ENCODE measurements at places on chromosomes 2 and 18. TPM values are rescaled to one million over a fixed set of nuclear protein-coding genes. Genes with fewer than 3 reads are reported as not detected.

- H3K27me3 ChIP-seq = peaks cover 40% of the 10 kb centered on the region
- no peaks in the 10 kb centered on the region for H3K36me3 ChIP-seq
- no peak overlapping the region for H3K4me3 ChIP-seq
- no peaks in the 10 kb centered on the region for H3K4me1 ChIP-seq
Observed at GRCh38 chr2:10497797-10498251, 49.7 kb upstream of the ODC1 start.

GRCh38 chr2:107588181-107588580, 238.5 kb upstream of the RGPD4 start:
- H3K27ac ChIP-seq = no peak overlapping the region
- no peak overlapping the region for H3K4me3 ChIP-seq
- no peaks in the 10 kb centered on the region for H3K4me1 ChIP-seq
- H3K36me3 ChIP-seq = no peaks in the 10 kb centered on the region
- no peak for DNase-seq
- no peaks in the 10 kb centered on the region for H3K27me3 ChIP-seq

The GPN1 gene
- 29.0 TPM for total RNA-seq

DNA sequence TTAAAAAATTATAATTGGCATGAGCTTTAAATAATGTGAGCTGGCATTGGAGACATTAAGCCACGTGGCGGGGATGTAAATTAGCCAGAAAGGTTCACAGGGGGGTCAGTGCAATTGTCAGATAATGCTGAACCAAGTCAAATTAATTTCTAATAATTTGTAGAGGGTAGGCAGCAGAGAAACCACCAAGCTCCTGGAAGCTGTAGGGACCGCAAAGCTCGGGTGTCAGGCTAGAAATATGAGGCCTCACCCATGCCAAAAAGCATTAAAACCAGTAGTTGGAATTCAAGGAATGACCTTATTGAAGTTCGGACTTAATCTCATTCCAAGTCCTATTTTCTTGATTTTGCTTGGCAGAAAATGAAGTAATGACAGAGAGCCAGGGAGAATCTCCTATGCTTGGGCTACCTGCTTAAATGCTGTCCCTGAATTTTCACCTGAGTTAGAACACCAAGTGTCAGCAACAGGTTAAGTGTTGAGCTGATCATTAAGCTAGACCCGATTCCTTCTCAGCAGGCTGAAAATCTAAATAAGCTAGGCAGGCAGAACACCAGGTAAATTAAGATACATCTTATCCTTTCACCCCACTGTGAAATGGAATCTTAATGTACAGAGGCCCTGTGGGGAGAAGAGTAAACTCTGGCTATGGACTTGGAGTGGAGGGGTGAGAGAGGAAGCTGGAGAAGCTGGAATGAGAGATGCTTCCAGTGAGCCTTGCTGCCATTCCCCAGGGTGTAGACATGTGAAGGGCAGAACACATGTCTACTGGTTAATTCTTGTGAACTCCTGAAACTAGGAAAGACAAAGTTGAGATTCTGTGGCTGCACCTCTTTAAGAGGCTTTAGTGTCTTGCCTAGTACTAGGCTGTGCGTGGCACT, 520.0 kb downstream of the SLC4A3 start:
- H3K4me3 ChIP-seq = no peak overlapping the region
- no peaks in the 10 kb centered on the region for H3K36me3 ChIP-seq
- H3K27ac ChIP-seq = no peak overlapping the region
- H3K4me1 ChIP-seq = no peaks in the 10 kb centered on the region

DNA sequence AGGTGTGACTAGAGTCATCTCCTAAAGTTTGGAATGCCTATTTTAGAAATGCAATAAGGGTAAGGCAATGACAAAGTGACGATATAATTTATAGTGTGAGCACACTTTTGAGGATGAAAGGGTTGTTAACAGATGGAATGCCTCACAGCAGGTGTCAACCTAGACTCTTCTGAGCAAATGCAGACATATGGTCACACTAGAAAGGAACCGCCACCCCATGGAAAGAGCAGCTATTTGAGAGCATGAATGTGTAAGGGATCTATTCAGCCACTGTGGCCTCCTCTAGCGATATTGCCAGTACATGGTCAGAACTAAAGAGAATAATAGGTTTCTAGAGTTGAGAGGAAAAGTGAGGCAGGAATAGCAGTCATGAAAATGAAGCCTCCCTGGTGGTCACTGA, 18.5 kb downstream of the DSG2 start:
- H3K4me1 ChIP-seq = no peaks in the 10 kb centered on the region
- no peak for DNase-seq
- H3K36me3 ChIP-seq = no peaks in the 10 kb centered on the region
- H3K4me3 ChIP-seq = no peak overlapping the region
- H3K27ac ChIP-seq = no peak overlapping the region

The CYP27A1 gene
- 0.89 TPM for total RNA-seq

- no peaks in the 10 kb centered on the region for H3K4me1 ChIP-seq
- no peak overlapping the region for H3K27ac ChIP-seq
- no peaks in the 10 kb centered on the region for H3K36me3 ChIP-seq
- H3K27me3 ChIP-seq = peaks cover 29% of the 10 kb centered on the region
- DNase-seq = no peak
- no peak overlapping the region for H3K4me3 ChIP-seq
Observed at GRCh38 chr18:47799376-47799775, 131.1 kb downstream of the SMAD2 start.

The SPEG gene
- total RNA-seq = 13.8 TPM

The TUBA4B gene
- not detected for total RNA-seq

DNA sequence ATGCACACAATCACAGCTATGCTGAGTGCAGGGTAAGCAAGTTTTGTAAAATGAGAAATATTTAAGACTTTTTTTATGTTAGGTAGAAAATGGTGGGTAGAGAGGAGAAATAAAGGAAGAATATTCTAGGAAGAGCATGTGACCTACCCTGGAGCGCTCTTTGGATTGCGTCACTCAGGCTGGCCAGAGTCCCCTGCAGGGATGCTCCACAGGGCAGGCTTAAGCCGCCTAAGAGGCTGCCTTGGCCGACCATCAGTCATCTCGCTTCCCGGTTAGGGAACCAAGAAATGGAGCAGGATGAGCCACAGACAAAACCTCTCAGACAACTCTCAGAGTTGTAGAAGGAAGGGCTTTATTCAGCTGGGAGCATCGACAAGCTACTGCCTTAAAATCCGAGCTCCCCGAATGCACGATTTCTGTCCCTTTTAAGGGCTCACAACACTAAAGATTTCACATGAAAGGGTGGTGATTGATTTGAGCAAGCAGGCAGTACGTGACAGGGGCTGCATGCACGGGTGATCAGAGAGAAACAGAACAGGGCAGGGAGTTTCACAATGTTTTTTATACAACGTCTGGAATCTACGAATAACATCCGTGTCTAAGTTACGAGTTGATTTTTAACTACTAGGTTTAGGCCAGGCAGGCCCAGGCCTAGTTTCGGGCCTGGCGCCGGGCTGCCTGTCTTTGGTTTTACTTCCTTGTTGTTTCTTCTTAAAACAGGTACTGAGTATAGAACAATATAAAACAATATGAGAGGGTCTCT, 1072.0 kb downstream of the CBLN2 start:
- H3K4me1 ChIP-seq = no peaks in the 10 kb centered on the region
- H3K27me3 ChIP-seq = no peaks in the 10 kb centered on the region
- H3K36me3 ChIP-seq = no peaks in the 10 kb centered on the region
- DNase-seq = no peak
- no peak overlapping the region for H3K4me3 ChIP-seq

- H3K4me3 ChIP-seq = no peak overlapping the region
- no peaks in the 10 kb centered on the region for H3K4me1 ChIP-seq
- no peak for DNase-seq
- H3K27ac ChIP-seq = no peak overlapping the region
- H3K27me3 ChIP-seq = no peaks in the 10 kb centered on the region
Observed at GRCh38 chr2:58739033-58739432, 497.9 kb upstream of the FANCL start.

GRCh38 chr2:128170776-128171175, 79.8 kb downstream of the UGGT1 start:
- no peak for DNase-seq
- no peak overlapping the region for H3K27ac ChIP-seq
- H3K27me3 ChIP-seq = no peaks in the 10 kb centered on the region
- no peak overlapping the region for H3K4me3 ChIP-seq

The DLX1 gene
- not detected for total RNA-seq

- peaks cover 4% of the 10 kb centered on the region for H3K27me3 ChIP-seq
- no peaks in the 10 kb centered on the region for H3K36me3 ChIP-seq
- DNase-seq = no peak
- peaks cover 4% of the 10 kb centered on the region for H3K4me1 ChIP-seq
Observed at GRCh38 chr2:132419235-132419634, 2.6 kb downstream of the GPR39 start.

DNA sequence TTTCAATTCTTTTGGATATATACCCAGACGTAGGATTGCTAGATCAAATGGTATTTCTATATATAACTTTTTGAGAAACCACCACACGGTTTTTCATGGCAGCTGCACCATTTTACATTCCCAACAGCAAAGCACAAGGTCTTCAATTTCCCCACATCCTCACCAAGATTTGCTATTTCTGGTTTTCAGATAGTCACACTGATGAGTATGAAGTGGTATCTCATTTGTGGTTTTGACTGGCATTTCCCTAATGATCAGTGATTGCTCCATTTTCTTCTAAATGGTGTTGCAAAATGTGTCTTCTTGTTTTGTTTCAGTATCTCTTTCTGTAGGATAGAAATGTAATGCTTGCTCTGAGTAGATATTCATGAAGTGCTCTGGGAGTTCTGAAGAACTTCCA, 52.0 kb downstream of the ANKRD44 start:
- no peaks in the 10 kb centered on the region for H3K27me3 ChIP-seq
- H3K4me3 ChIP-seq = no peak overlapping the region
- no peak for DNase-seq
- H3K36me3 ChIP-seq = no peaks in the 10 kb centered on the region
- H3K27ac ChIP-seq = peak overlapping the region; percentile 95

- no peak overlapping the region for H3K27ac ChIP-seq
- no peaks in the 10 kb centered on the region for H3K27me3 ChIP-seq
- H3K36me3 ChIP-seq = peaks cover 17% of the 10 kb centered on the region
- no peaks in the 10 kb centered on the region for H3K4me1 ChIP-seq
- no peak for DNase-seq
Observed at GRCh38 chr18:36179562-36180355, 7.5 kb upstream of the MOCOS start.

DNA sequence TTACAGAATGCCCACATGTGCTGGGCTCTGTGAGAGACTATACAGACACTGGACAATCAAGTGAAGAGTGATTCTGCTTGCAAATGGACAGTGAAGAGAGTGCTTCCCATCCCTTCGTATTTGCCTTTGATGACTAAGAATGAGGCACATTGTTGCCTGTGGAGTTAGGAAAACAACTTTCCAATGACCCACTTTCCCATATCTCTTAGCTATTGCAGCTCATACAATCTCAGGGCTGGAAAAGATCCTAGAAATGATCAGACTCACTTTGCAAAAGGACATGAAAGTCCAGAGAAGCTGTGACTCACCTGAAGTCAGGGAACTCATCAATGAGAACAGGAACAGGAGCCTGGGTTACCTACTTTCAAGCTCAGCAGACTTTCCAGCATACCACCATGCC, 440.5 kb upstream of the TCF4 start:
- no peak for DNase-seq
- no peak overlapping the region for H3K27ac ChIP-seq
- no peaks in the 10 kb centered on the region for H3K36me3 ChIP-seq
- H3K4me1 ChIP-seq = no peaks in the 10 kb centered on the region
- no peak overlapping the region for H3K4me3 ChIP-seq

DNA sequence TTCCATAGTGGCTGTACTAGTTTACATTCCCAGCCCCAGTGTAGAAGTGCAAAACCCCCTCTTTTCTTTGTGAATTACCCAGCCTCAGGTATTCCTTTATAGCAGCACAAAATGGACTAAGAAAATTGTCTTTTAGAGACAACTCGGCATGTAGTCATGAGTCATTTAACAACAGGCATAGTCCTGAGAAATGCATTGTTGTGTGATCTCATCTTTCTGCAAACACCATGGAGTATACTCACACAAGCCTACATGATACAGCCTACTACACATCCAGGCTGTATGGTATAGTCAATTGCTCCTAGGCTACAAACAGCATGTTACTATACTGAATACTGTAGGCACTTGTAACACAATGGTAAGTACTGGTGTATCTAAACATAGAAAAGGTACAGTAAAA, 44.4 kb upstream of the MBP start:
- H3K4me3 ChIP-seq = no peak overlapping the region
- H3K27ac ChIP-seq = no peak overlapping the region
- no peaks in the 10 kb centered on the region for H3K4me1 ChIP-seq
- no peaks in the 10 kb centered on the region for H3K27me3 ChIP-seq
- no peak for DNase-seq
- H3K36me3 ChIP-seq = no peaks in the 10 kb centered on the region

The WNT6 gene
- 0.13 TPM for total RNA-seq

The EML6 gene
- 2.1 TPM for total RNA-seq

DNA sequence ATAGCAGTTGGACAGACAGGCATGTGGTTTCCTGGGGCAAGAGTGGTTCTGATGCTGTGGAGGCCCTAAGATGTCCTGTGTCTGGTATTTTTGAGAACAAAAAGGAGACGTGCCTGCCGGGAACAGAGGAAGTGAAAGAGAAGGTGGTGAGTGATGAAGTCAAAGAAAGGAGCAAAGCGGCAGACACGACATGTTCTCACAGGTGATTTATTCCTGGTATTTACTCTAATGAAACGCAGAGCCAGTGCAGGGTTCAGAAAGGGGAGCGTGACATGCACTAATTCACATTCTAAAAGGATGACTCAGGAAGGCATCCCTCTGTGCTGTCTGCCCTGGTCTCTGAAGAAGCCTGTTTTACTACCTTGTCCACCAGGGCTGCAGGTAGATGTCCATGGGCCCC, 211.0 kb downstream of the KCNE4 start:
- H3K4me1 ChIP-seq = no peaks in the 10 kb centered on the region
- no peak overlapping the region for H3K27ac ChIP-seq
- H3K36me3 ChIP-seq = no peaks in the 10 kb centered on the region
- H3K4me3 ChIP-seq = no peak overlapping the region

- no peaks in the 10 kb centered on the region for H3K4me1 ChIP-seq
- H3K27me3 ChIP-seq = no peaks in the 10 kb centered on the region
- no peak overlapping the region for H3K27ac ChIP-seq
- DNase-seq = no peak
Observed at GRCh38 chr18:58892488-58892887, 27.8 kb downstream of the ZNF532 start.

The INPP4A gene
- total RNA-seq = 153 TPM

DNA sequence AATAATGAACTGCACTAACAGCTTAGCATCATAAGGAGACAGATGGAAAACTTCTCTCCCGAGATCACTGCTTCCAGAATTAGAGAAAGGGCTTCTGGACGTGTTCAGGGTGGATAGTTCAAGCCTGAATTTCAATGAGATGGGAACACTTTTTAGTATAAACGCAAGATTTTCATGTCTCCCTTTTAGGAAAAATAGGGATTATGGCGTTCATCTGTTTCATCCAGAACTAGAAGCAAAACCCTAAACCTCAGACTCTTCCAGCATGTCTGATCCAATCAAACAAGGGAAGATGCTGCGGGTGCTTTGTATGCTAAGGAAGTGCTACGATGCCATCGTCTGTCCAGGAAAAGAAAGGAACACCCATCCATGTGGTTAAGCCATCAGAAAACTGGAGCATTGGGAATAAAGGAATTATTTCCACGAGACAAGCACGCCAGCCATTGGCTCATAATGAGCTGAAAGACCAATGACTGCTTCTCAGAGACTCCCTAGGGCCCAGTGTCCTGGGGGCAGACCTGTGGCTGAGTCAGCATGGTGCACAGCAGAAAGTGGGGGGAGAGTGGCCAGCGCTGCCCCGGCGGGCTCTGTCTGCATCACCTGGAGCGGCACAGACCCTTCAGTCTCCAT, 65.9 kb upstream of the AFF3 start:
- H3K4me3 ChIP-seq = no peak overlapping the region
- no peaks in the 10 kb centered on the region for H3K27me3 ChIP-seq
- no peak overlapping the region for H3K27ac ChIP-seq

The PLGLB1 gene
- total RNA-seq = 11.3 TPM

The SCTR gene
- total RNA-seq = not detected

The GALR1 gene
- not detected for total RNA-seq

- no peaks in the 10 kb centered on the region for H3K36me3 ChIP-seq
- no peaks in the 10 kb centered on the region for H3K4me1 ChIP-seq
- H3K27me3 ChIP-seq = peaks cover 16% of the 10 kb centered on the region
Observed at GRCh38 chr18:58905777-58906428, 41.2 kb downstream of the ZNF532 start.
